Jurkat, Clone E6-1 (cell line): ENCODE measurements at places on chromosomes 6 and 20.

DNA sequence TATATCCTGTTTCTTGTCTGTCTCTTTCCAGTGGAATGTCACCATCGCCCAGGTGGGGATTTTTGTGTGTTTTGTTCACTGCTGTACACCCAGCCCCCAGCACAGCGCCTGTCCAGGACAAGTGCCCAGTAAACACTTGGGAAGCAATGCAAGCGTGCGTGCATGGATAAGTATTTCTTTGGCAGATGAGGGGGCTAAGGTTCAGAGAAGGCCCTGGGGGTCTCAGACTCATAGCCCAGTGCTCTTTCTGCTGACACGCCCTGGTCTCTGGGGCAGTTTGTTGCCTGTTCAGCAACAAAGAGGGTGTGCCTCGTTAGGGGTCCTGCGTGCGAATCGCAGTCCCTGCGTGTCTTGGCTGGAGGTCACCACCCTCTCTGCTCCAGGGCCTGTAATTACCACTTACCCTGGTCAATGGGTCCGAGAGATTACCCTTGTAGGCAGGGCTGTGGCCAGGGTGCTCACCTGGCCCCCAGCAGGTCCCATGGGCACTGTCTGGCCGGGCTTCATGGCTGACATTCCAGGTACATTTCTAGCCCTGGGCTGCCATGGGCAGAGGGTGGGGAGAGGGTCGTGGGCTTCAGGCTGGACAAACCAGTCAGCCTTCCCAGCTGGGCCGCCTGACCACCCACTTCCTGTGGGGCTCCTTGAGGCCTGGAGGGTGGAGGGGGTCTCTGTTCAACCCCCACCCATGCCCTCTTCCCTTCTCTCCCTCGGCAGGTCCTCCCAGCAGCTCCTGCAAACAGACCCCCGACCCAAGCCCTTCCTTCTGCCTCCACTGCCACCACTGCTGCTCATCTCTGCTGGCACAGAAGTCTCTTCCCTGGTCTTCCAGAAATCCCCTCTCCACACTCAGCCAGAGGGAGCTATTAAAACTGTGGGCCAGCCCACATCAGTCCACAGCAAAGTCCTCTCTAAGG lies 87.1 kb downstream of the CEBPB start:
- no peak for DNase-seq

DNA sequence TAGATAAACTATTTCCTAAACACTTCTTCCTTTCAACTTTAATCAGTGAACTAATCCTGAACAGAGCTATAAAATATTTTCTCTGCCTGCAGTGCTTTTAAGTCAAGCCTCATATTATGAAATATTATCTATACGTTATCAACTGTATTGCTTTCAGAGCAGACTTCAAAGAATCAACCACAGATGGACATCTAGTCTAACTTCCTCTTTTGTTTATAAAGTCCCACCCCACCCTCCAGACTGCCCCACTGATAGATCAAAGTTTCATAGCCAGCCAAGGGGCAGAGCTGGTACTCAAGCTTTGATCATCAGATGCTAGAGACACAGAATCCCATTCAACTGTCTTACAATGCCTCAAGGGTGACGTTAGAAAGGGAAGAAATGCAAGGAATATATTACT lies 308.3 kb downstream of the LAMA2 start:
- no peak for DNase-seq

- DNase-seq, result peak; percentile 39
Measured at GRCh38 chr6:135535989-135536414, 38.5 kb upstream of the AHI1 start.

DNA sequence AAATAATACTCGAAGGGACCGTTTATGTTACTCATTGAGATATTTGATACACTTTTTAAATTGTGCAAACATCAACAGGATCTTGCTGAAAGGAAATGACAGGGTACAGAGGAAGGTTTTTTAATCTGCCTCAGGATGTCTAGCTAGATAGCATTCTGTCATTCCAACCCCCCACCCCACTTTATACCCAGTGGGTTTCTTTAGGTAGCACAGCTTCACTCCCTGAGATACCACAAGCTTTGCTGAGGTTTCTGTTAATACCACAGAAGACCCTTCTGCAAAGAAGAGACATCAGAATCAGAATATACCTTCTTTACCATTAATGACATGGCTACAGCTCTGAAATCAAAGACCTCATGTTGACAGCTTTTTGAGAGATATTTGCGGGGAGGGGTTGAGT lies 1.3 kb downstream of the PHACTR2 start:
- DNase-seq, result peak; percentile 35

DNA sequence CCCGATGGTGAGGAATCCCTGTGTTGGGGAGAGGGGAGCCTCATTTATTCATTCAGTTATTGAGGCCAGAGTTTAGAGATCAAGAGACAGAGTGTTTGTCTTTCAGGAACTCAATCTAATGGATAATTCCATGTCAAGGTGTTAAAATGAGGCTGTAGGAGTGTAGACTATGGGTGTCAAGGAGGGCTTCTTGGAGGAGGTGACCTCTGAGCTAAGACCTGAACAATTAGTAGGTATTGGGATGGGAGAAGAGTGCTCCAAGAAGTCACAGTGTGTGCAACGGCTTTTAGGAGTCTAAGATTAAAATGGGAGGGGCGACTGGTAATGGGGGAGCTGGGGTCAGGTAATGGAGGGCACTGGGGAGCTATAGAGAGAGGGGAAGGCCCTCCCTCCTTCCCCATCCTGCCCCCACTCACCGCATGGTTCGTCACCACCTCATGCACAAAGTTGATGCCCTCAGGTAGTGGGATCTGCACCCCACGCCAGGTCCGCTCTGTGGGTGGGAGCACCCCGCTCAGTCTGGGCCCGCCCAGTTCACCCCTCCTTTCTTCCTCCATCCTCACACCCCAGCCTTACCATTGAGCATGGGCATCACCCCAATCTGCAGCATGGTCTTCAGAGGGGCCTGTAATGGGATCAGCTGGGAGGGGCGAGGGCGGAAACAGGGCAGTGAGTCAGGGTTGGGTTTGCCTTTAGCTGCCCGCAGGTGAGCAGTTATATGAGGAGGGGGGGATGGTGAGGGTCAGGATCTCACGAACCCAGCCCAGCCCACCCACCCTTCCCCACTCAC lies 8.1 kb downstream of the CTSA start:
- DNase-seq, result no peak

DNA sequence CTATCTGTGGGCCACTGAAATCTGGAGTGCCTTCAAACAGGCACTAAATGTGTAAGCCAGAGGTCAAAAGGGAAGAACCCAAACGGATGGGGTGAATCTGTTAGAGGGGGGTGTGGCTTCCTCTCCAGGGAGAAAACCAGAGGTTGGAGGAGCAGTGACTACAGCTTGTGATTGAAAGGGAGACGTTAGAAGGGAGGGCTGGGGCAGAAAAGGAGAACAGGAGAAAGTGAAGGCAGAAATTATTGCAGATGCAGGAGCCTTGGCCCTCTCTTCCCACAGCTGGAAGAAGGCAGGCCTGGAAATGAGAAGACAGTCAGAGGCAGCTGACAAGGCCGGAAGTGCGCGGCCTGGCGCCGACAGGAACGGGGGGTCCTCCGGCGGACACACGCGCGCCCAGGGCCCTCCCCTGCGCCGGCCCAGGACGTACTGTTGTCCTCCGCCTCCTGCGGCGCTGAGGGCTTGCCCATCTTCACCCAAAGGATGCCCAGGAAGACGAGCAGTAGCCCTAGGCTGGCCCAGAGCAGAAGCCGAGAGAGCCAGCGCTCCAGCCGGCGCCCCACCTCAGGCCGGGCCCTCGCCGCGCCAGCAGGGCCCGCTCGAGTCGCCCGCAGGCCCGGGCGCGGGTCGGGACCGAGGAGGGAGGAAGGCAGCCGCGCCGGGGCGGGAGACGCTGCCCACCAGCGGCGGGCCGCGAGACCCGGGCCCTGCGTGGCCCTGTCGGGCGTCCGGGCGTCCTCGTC lies 806 bp downstream of the LEMD2 start:
- DNase-seq, result peak; percentile 52

GRCh38 chr6:133631421-133631820 lies 257.5 kb upstream of the TCF21 start:
- no peak for DNase-seq

- no peak for DNase-seq
Measured at GRCh38 chr20:56589633-56590032, 39.5 kb upstream of the TFAP2C start.
